ENCODE measurements at places on chromosomes 4 and X.
A peak's percentile ranks its signal among the peaks of the same experiment; 100 is the strongest.

GRCh38 chr4:2787230-2788100 lies 5.4 kb upstream of the SH3BP2 start:
- DNase-seq = peak; percentile 71

DNA sequence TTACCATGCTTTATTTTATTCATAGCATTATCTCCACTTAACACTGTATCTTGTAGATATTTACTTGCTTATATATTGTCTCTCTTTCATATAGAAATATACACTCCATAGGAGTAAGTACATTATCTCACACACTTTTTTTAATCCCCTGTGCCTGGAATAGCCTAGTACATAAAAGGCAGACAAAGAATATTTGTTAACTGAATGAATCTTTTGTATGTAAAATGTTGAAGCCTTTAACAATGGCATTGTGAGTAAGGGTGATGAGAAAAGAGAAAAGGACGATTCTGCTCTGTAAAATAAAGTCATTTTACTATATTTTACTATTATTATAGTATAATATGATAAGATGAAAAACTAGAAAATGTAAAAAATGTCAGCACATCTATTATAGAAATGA lies 97.7 kb upstream of the PDHA2 start:
- no peak for DNase-seq

DNA sequence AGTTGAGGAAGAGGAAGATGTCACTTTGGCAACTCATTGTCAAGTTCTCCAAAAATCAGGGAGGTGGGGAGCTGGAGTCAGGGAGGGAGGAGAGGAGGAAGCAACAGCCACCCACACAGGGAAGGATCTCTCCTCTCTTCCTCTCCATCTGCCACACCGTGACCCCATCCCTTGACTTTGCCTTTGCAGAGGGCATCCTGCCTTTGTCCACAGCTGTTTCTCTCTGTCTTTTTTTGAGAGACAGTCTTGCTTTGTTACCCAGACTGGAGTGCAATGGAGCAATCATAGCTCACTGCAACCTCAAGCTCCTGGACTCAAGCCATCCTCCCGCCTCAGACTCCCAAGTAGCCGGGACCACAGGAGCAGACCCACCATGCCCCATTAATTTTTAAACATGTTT lies 276.0 kb downstream of the SHOX start:
- DNase-seq = no peak

GRCh38 chr4:177528620-177529019 lies 86.4 kb upstream of the AGA start:
- no peak for DNase-seq

- peak; percentile 29 for DNase-seq
Observed at GRCh38 chrX:16695079-16695676, 17.3 kb downstream of the CTPS2 start.

- DNase-seq = no peak
Observed at GRCh38 chr4:28386776-28387175, 1526.1 kb downstream of the STIM2 start.

DNA sequence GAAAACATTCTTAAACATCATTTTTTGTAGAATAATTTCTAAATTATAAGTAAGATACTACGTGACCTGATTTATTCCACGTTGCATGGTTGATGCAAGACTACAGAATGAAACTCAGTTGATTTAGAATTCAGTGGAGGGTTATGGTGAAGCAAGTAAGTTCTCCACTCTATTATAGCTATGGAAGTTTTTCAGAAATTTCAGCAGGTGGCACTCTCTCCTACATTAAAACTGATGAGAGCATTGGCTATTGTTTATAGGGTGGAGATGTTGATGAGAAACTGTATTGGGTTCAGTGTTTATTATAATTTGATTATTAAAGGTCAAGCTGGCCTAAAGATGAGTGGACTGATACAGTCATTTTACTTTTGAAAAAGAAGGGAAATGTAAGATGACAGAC lies 88.0 kb downstream of the FNIP2 start:
- DNase-seq = no peak

GRCh38 chr4:2651998-2652397 lies 104.1 kb downstream of the TNIP2 start:
- DNase-seq = no peak

- no peak for DNase-seq
Observed at GRCh38 chrX:39653691-39654090, 444.1 kb downstream of the BCOR start.

DNA sequence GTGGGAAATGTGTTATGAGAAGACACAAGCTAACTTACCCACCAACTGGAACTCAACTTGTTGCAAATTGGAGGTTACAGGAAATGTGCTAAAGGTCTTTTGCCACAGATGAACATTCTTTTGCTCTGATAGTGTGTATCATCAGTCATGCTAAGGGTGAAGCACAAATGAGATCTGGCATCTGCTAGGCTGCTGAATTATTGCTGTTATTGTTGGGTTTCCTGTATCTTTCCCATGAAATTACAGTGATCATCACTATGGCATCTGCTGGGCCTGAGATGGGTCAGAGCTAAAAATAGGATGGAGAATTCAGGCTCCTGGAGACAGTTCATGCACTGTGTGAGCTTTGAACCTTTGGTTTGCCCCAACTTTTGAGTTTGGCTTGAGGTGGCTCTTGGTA lies 124.5 kb downstream of the NPNT start:
- DNase-seq = no peak

DNA sequence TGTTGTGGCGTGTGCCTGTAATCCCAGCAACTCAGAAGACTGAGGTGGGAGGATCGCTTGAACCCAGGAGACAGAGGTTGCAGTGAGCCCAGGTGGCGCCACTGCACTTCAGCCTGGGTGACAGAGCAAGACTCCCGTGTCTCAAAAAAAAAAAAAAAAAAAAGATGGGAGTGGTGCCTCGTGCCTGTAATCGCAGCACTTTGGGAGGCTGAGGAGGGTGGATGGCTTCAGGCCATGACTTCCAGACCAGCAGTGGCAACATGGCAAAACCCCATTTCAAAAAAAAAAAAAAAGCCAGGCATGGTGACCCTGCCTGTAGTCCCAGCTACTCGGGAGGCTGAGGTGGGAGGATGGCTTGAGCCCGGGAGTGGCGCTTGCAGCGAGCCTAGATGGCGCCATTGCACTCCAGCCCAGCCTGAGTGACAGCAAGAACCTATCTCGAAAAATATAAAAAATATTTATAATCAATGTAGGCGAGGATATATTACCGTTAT lies 27.0 kb downstream of the EIF2S3 start:
- peak; percentile 1 for DNase-seq

GRCh38 chr4:3641501-3641900 lies 109.3 kb upstream of the LRPAP1 start:
- DNase-seq = no peak
